CD4-positive, alpha-beta T cell treated with Interleukin-17A for 1 hour (primary cell): ENCODE measurements at places on chromosomes 2 and 18.
A peak's percentile ranks its signal among the peaks of the same experiment; 100 is the strongest.

GRCh38 chr2:209648714-209649113 lies 122.9 kb upstream of the UNC80 start:
- DNase-seq = no peak

DNA sequence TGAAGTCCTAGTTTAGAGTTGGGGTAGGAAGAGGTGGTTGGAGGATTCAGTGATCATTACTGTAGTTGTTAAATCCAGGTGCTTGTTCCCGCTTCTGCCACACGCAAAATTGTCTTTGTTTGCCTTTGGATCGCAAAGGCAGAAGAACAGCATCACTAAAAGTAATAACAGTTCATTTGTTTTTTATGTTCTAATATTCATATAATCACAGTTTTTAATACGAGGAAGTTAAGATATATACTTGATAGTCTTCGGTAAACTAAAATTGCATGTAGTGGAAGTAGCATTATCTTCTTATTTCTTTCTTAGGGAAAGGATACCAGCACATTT lies 365 bp downstream of the NDUFB3 start:
- DNase-seq = no peak

DNA sequence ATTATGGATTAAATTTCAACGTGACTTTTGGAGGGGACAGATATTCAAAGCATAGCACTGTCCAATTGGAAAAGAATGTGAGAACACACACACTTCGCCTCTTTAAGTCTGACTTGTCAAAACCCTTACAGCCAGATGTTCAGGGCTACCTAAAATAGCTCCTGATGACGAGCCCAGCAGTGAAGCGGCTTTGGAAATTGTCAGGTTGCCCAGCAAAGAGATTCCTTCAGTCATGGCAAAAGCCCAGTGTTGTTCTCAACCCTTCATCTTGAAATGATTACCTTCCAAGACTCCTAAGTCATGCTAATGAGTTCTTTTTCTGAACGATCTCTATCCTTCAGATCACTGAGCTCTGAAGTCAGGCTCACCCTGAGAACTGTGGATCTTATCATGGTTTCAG lies 436.6 kb downstream of the LRATD1 start:
- DNase-seq = no peak

GRCh38 chr2:68696554-68696953 lies 38.1 kb upstream of the ARHGAP25 start:
- DNase-seq = no peak

GRCh38 chr18:74497324-74497676 lies 1.1 kb downstream of the CNDP2 start:
- DNase-seq = no peak

- DNase-seq = no peak
These were observed 191.3 kb upstream of the KCNJ3 start for GRCh38 chr2:154507186-154507585.

DNA sequence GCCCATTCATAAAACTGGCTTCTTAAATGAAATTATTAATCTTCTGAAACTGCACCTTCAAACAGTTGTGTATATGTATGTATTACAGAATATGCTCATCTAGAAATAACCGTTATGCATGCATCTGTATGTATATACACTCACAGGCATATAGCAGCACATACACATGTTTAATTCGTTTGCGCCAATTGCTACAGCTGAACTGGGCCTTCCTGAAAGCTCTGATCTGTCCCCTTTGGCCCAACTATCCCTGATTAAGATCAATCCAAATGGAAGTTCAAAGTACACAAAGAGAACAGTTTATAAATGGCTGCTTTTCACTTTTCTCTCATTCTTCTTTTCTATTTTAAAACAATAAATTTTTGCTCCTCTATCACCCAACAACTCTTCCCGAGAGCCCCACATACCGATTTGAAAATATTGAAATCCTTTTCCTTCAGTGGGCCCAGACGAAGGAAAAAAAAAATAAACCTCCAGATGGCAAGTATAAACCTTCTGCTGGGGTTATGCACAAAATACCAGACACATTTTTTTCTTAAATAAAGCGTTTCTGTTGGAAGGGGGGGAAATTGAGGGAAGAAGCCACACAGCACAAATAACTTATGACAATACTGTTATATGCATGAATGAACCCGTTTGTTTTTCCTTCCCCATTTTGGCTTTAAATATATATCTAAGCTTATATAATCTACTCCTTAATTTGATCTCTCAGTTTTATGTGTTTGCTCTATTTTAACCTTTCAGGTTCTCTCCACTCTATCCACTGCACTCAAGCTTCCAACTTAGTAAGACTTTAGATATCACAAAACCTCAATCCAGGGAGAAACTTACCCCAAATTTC lies 267.3 kb downstream of the TCF4 start:
- no peak for DNase-seq

DNA sequence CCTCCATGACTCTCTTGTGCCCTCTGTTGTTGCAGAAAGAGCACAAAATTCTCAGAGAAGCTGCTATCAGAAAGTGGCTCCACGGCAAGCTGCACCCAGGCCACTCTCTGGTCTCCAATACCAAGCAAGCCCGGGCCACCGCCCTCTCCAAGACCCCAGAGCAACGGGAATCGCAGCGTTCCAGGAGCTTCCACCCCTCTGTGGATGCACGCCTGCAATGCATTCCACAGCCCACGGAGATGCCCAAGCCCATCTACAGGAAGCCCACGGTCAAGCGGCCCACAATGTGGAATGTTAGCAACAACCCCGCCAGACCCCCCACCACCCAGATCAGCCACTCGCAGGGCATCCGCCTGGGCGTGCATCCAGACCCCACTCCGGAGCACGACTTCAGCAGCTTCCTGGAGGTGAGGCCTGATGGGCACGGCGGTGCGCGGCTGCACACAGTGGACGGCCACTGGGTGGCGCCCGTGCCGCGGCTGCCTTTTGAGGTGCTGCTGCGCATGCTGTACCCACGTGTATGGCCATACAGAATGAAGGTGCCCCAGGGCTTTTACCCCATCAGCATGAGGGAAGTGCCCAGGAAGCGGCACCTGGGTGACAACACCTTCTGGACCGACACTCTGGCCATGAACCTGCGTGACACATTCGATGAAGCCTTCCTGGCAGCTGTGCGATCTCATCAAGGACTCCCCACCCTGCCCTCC lies 6.3 kb downstream of the ANKRD53 start:
- peak; percentile 82 for DNase-seq

DNA sequence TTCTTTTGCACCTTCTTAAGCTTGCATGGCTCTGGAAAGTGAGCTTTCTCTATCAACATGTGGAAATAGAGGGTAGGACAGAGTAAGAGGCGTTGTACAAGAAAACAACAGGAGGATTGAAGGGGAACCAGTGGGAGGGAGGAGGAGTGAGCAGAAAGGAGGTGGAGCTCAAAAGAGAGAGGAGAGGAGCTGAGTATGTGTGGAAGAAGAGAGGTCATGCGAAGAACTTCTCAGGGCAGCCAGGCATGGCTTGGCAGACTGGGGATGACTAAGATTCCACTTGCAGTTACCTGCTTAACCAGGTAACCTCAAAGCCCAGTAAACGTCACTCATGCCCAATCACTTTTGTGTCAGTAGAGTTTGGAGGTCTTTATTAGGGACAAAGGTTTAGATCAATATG lies 105.1 kb downstream of the BCL2L11 start:
- DNase-seq = no peak

DNA sequence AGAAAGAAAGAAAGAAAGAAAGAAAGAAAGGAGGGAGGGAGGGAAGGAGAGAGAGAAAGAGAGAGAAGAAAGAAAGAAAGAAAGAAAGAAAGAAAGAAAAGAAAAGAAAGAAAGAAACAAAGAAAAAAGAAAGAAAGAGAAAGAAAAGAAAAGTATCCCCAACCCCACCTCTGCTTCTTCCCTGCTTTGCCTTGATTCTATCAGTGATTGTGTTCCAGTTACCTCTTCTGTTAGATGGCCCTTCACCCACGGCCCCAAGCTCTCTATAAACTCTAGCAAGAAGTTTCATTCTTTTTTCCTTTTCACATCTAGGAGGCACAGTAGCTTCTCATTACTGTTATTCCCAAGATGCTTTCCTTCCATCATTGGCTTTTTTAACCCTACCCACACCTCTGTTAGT lies 1097.5 kb upstream of the ZEB2 start:
- no peak for DNase-seq

DNA sequence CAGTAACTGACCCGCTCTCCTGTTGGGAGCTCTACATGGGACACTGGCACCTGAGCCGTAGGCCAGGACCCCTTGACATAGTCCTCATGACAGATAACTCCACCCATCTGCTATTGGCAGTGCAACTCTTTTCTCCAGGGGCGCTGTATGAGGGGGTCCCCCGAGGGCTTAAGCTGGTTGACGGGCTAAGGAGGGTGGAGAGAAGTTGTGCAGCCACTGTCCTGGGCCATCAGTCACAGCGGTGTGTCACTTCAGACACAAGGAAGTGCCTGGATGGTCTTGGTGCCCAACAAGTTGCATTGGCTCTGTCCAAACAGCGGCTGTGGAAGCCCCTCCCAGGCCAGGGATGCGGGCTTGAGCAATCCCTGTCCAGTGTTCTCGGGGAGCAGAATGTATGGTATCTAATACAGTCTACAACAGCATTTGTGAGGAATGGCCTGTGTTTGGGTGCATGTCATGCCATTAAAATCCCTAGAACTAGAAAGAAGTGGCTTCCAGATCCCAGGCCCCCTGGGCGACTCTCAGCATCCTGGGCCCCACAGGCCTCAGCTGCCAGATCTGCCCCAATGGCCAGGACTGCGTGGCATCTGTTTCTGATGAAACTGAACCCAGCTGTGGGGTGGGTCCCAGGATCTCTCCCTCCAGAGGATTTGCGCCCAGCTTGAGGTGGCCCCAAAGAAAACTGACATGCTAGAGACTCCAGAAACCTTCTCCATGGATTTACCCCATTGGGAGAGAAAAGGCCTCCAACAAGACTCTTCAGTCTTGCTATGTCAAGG lies 23.3 kb downstream of the TTC32 start:
- DNase-seq = no peak

- no peak for DNase-seq
These were observed 389.1 kb downstream of the NYAP2 start for GRCh38 chr2:225788571-225789094.

GRCh38 chr2:58875436-58875835 lies 634.3 kb upstream of the FANCL start:
- DNase-seq = no peak

- DNase-seq = no peak
These were observed 43.6 kb downstream of the ADI1 start for GRCh38 chr2:3475771-3476170.

DNA sequence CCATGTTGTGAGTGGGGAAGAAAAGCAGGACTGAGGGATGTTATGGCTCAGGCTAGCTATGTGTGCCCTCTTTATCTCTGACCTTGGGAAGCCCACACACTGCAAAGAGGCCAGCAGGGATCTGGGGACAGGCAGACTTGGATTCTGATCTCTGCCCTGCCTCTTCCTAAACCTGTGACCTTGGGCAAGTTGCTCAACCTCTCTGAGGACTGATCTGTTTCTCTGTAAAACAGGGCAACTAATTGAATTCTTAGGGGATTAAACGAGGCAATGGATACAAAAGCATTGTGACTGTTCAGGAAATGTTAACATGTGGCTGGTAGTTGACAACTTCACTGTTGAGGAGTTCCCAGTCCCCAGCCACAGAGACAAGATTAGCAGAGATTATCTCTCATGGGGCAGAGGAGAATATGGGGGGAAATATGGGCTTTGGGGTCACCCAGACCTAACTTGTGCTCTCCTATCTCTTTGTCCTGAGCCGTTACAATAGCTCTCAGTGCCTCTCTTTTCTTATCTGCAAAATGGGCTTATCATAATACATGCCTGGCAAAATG lies 184.7 kb upstream of the GLI2 start:
- DNase-seq = no peak

GRCh38 chr2:25608718-25609117 lies 64.7 kb downstream of the DTNB start:
- DNase-seq = no peak

- no peak for DNase-seq
These were observed 1109.7 kb downstream of the LRP1B start for GRCh38 chr2:141021109-141021508.

GRCh38 chr2:230840301-230840700 lies 24.4 kb upstream of the ITM2C start:
- no peak for DNase-seq

DNA sequence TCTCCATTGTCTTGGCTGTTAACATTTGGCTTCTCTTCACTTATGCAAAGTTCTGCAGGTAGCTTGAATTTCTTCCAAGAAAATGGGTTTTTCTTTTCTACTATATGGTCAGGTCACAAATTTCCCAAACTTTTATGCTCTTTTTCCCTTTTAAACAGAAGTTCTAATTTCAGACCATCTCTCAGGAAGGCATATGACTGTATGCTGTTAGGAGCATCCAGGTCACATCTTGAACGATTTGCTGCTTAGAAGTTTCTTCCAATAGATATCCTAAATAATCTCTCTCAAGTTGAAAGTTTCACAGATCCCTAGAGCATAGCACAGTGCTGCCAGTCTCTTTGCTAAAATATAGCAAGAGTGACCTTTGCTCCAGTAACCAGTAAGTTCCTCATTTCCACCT lies 932.5 kb downstream of the DPP10 start:
- DNase-seq = no peak

GRCh38 chr2:147824620-147825019 lies 20.2 kb upstream of the ACVR2A start:
- DNase-seq = no peak

GRCh38 chr2:182831101-182831500 lies 35.3 kb downstream of the FRZB start:
- DNase-seq = no peak

DNA sequence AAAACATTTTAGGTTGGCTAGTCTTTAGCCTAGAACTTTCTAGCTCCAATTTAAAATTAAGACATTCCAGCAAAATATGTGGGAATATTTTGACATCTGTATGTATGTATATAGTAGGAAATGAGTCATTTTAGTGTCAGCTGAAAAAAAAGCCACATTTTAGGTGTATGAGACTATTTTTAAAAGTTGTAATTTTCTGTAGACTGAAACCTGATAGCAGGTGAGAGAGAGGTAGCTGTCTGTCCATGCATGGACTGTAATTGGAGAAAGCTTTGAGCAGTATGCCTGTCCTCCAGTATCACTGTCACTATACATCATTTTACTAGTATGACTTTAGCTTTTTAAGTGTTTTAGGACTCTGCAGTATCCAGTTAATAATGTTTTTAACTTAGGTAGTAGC lies 26.1 kb upstream of the PPP1R1C start:
- DNase-seq = no peak

DNA sequence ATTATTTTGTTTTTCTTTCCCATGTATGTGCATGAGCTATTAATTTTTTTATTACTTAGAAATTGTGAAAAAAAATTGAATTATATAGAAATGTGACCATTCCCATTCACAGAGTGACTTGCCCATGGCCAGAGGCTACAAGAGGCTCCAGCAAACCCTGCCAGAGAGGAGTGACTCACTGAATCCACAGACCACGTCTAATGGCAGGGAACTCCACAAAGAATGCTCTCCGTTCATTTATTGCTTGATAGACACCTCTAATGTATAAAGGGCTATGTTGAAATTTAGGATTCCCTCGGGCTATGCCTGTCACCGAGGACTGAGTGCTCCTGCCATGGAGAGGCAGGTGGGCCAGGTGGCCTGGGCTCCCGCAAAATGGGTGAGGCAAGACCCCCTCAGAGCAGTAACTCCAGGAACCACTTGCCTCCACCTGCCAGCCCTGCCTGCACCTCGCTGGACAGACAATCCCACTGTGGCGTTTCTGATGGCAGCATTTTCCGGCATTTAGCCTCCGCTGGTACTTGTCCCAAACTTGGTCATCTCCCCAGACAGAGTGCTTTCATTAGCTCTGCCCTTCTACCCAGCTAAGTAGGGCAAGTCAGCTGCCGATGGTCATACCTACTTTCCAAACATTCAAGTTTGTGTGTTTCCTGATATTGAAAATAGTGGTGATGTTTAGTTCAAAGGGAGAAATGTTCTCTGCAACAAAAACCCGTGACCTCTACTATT lies 200.3 kb downstream of the PRKCE start:
- no peak for DNase-seq
